ENCODE measurements at places on chromosomes 7 and 10.
A peak's percentile ranks its signal among the peaks of the same experiment; 100 is the strongest.

DNA sequence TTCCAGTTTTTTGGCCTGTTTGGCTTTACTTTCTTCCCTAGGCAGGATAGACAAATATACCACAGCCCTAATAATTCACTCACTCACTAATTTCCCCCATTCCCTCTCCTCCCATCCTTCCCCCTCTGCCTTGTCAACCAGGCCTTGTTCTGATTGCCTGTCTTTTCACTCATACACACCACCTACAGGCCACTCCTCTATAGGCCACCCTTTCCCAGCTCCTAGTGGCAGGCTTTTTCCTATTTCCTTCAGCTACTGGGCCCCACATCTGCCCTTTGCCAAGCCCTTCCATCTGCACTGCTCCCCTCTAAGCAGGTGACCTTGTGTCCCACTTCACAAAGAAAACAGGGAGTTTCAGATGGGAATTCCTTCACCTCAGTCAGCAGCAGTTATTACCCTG, 59.8 kb upstream of the MSRB2 start:
- DNase-seq: no peak

DNA sequence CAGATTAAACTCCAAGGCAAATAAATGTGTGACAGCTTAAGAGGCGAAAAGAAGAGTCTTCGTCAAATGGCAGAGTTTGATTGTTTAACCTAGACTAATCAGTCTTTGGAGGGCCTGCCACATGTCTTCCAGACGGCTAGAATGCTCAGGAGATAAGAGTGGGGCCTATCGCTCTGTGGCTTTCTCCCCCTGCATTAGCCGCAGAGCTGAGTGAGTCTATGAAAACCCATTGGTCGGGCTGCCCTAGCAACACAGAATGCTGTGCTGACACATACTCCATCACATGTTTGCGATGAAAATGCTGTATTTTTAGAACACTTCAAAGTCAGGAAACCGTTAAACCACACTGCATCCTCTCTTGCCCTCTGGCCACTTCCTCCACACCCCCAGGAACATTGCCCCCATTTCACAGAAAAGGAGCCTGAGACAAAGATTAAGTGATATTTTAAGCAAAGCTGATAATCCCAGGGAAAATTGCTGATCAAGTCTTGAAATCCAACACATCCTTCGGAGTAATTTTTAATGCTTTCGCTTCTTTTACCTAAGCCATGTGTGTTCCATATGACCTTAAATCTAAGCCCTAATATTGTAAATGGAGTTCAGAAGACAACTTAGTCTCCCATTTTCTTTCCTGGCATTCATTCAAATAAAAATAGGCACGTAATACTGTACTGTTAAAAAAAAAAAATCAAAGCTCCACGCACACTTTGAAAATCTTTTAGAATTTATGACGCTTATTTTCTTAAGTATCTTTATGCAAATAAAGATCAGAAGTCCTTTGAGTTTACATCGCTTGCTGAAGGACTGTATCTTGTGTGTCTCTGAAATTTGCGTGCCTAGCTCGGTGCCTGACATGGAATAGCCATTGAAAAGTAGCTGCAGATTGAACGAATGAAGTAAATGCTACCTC, 161.2 kb downstream of the CELF2 start:
- DNase-seq: peak; percentile 80

DNA sequence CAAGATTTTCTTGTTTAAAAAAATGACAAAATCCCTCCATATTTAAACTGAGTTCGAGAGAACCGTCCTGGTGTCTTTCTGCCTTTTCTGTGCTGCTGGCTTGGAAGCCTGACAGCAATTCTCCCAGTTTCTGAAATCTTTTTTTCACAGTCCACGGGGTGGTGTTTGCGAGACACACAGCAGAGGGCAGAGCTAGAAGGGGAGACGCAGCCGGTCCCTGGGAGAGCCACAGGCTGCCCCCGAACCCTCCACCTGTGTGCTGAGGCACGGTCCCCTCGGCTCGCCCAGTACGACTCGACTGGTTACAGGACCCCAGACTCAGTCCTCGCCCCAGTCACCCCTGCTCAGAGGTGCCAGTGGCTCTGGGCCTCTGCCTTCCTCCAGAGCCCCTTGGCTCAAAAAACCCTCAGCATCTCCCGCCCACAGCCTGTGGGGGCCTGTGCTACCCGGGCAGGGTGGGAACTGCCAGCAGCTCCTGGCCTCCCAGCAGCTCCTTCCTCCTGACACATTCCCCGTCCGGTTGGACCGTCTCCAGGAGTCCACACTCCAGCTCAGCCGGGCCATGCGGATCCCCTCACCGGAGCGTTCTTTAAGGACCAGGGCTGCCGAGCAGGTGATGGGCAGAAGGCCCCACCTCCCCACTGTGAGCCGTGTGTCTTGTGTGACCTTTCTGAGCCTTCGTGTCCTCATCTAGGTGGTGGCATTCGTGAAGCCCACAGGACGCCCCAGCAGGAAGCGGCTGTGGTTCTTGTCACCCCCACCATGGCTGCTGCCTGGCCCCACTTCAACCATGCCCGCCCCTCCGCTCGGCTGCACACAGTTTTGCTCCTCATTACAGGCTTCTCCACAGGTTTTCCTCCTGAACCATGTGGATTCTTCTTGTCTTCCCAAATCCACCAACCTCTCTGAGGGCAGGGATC, 52.3 kb upstream of the EN2 start:
- no peak for DNase-seq

DNA sequence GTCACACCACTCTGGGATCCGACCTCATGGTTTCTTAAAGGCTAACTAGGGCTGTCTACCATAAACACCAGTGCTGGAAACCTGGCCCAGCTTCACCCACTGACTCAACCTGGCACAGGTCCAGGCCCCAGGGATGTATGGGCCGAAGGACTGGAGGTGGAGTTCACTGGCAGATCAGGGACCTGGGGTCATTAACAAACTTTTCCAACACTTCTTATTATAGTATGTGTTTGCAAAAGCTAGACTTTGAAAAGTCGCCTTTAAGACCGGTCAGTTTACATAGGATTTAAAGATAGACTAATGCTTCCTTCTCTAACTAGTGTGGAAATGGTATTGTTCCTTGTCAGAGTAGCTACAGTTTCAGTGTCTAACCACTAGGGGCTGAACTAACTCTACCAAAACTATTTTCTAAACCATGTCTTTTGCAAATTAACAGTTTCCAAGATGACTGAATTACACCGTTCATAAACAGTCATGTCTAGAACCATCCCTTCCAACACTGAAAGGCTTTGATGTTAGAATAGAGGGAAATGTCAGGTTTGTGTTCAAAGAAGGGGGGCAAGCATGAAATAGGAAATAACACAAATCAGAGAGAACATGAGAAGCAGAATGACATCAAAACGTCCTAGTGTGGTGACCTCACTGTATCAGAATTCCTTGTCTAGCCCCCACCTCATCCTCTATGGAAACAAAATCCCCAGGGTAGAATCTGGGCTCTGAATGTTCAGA, 29.7 kb downstream of the STN1 start:
- no peak for DNase-seq

GRCh38 chr10:79430936-79431335, 14.5 kb downstream of the ZCCHC24 start:
- DNase-seq: no peak

DNA sequence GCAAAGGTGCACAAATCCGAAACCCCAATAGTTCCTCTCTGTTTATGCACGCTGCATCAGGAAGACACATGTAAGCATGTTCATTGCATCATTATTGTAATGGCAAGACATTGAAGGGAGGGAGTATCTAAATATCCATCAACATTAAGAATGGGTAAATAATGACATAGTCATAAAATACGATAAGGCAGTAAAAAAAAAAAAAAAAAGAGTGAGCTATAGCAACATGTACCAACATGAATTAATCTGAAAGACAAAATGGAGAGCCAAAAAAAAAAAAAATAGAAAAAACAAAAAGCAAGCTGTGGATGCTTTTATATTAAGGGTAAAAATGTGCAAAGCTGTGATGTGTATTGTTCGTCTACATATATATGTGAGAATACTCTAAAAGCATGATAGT, 70.2 kb upstream of the ABLIM1 start:
- DNase-seq: no peak

GRCh38 chr7:36132012-36132411, 21.0 kb upstream of the EEPD1 start:
- no peak for DNase-seq

GRCh38 chr7:158649279-158649678, 55.3 kb downstream of the NCAPG2 start:
- DNase-seq: no peak

DNA sequence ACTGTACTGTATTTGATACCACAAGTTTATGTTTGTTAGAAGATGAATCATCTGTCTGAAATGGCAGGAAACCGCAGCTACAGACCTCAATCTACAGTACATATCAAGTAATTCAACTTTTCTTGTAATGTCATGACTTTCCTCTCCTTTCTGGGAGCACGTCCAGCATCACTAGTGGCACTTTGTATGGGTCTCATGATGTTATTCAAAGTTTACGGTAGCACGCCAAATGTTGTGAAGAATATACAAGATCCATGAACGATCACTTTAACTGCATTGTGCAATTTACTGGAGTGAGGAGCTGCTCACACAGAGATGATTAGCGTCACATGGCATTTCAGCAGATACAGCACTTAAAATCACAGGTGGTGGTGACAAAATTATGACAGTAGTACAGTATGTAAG, 257.8 kb upstream of the GNAI1 start:
- no peak for DNase-seq

DNA sequence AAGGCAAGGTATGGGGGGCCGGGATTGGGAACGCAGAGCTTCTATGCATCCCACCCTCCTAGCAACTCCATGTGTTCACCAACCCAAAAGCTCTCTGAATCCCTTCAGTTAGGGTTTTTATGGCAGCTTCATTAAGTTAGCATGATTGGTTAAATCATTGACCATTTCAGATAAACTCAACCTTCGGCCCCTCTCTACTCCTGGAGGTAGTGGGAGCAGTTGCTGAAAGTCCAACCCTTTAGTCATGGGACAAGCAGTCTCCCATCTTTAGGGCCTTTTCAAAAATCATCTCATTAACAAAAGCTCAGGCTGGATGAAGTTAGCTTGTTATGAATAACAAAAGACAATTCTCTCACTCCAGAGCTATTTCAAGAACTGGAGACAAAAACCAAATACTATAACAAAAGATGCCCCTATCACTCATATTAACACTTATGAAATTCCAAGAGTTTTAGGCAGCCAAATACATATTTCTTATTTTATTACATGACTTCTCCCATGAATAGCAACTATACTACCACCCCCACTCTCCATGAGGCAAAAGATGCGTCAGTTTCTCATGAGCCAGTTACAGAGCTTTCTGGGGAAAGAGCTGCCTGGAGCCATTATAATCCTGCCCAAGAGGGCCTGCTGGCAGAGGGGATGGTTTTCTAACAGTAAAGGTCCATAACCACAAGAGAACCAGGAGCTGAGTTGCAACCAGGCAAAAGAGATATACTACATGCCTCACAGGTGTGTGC, 44.6 kb downstream of the SLC16A12 start:
- DNase-seq: no peak

GRCh38 chr10:91164520-91165065, 55.9 kb upstream of the PCGF5 start:
- DNase-seq: no peak

- DNase-seq: no peak
Observed at GRCh38 chr7:155862123-155862892, 50.0 kb upstream of the SHH start.

DNA sequence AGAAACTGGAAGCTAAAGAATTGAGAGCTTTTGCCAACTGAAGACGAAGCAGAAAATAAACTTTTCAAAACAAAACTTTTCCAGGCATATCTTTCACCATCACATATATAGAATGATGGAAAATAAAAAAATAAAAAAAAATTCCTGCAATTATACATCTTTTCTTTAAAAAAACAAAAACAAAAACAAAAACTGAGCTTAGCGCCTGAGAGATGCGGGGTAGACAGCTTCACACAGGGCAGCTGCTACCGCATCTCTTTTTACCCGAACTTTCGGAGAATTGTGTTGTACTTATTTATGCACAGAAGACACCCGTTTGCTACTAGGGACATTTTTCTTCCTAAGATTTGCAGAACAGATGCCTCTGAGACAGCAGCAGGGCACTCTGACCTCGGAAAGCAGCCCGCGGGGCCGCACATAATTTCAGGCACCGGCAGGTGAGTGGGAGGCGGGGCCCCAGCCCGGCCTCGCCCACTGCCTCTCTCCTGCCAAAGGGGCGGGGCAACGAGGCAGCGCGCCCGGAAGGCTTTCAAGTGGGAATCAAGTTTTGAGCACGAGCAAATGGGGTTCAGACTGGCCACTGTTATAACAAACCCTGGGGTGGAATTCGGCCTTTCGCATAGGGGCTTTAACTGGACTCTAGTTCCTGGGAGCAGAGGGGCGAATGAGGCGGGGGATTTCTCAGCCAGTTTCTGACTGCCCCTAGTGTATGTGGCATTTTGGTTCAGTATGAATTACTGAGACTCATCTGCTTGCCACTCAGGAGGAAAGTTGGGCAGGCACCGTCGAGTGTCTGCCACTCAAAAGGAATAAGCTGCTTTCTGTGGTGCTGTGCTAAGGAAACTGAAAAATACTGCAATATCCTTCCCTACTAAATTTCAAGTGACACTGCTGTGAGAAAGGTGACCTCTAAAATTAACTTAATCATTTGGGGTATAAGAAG, 18.5 kb upstream of the FAM133B start:
- no peak for DNase-seq

GRCh38 chr10:118151461-118151860, 104.7 kb upstream of the RAB11FIP2 start:
- DNase-seq: no peak

DNA sequence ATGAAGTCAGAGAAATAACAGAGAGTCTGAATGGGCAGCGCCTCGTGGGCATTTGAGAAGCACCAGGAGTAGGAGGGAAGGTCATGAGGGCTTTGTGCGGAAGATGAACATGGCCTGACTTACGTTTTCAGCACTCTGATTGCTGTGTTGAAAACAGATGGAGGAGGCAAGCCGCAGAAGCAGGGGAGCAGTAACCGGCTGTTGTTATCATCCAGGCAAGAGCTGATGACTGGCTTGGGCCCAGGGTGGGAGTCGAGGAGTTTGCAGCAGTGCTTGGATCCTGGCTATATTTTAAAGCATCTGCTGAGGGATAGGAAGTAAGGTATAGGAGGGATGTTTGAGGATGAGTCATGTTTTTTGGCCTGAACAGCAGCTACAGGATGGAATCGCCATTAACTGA, 12.7 kb upstream of the PDLIM1 start:
- DNase-seq: no peak

GRCh38 chr10:50396491-50397311, 145.4 kb upstream of the ASAH2 start:
- no peak for DNase-seq

DNA sequence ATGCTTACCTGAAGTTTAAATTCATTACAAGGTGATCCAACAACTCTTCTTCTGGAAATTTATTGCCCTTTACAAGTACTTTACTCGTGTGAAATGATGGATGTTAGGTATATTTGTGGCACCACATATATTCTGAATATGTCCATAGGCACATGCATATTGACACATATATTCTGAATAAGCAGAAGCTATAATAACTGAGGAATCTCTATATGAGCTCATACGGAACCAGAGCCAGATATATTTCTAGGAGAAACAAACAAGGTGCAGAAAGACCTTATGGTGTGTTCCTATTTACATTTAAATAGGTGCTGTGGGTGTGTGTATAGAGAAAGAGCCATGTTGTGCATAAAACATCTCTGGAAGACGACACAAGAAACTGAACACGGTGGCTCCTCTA, 456.1 kb upstream of the NPVF start:
- no peak for DNase-seq
